Neural progenitor cell (in vitro differentiated cells): ENCODE measurements at places on chromosomes 16 and 17. TPM values are rescaled to one million over a fixed set of nuclear protein-coding genes. Genes with fewer than 3 reads are reported as not detected.
A peak's percentile ranks its signal among the peaks of the same experiment; 100 is the strongest.

Gene SPATA22
- not detected in 2 replicates for total RNA-seq

GRCh38 chr17:58352596-58353388, 791 bp upstream of the SUPT4H1 start:
- peak; percentile 81 for DNase-seq

Gene CES5A
- total RNA-seq: not detected in 2 replicates

GRCh38 chr16:12546918-12547607, 256.6 kb downstream of the CPPED1 start:
- DNase-seq: no peak

DNA sequence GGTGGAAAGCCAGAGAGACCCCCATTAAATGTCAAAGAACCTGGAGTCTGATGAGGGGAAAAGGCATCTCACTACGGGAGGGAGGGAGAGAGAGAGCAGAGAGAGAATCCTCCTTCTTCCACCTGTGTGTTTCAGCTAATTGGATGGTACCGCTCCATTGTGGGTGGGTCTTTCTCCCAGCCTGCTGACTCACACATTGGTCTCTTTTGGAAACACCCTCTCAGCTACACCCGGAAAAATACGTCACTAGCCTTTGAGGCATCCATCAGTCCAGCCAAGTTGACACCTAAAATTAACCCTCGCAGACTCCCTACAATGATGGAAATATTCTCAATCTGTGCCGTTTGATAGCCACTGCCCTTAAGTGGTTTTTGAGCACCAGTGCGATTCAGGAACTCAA, 100.4 kb downstream of the ELAC2 start:
- no peak for DNase-seq

- DNase-seq: no peak
Observed at GRCh38 chr16:17371299-17371698, 99.5 kb downstream of the XYLT1 start.

DNA sequence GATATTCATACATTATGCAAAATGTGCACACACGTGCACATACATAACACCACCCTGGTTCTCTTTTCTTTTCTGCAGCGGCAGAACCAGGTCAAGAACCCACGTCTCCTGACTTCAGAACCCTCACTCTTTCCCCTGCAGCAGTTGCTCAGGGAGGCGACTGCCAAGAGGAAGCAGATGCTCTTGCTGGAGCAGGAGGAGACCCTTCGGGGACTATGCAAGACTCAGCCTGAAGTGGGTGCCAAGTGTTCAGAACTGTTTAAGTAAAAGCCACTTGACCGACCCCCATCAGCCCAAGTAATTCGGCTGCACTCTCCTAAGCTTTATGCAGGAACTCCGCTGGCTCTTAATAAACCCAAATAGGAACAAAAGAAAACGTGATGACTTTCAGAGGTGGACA, 193.8 kb downstream of the SLC39A11 start:
- no peak for DNase-seq

Gene RNU2-1
- total RNA-seq: not detected in 2 replicates

Gene KRTAP9-2
- not detected in 2 replicates for total RNA-seq

- DNase-seq: no peak
Observed at GRCh38 chr16:19696328-19696727, 21.7 kb downstream of the KNOP1 start.

- no peak for DNase-seq
Observed at GRCh38 chr17:36593656-36594316, 2.1 kb downstream of the DHRS11 start.

GRCh38 chr16:27849621-27850020, 213.9 kb downstream of the GSG1L start:
- DNase-seq: no peak

GRCh38 chr17:72370819-72371218, 250.0 kb downstream of the SOX9 start:
- no peak for DNase-seq

Gene CD300E
- total RNA-seq: not detected in 2 replicates

DNA sequence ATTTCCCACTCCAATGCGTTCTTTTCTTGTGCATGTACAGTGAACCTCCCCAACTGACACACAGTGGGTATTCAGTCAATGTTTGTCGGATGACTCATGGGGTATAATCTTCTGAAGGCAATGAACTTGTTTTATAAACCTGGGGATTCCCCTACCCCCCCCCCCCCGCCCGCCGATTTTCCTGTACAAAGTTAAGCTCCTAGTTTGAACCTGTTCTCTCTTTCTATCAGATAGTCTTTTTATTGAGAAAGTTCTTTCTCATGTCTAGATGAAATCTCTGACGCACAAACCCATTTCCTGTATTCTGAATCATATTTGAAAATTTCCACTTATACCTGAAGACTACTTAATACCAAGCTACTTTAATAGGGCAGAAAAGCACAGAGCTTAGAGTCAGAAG, 338.3 kb downstream of the CA10 start:
- no peak for DNase-seq

GRCh38 chr16:12405089-12405488, 398.6 kb downstream of the CPPED1 start:
- DNase-seq: no peak

Gene ACSM3
- 2.9 and 3.8 TPM in 2 replicates for total RNA-seq

Gene SPAG9
- 89.7 and 99.5 TPM in 2 replicates for total RNA-seq

GRCh38 chr17:48584223-48584741, 5.8 kb downstream of the HOXB3 start:
- DNase-seq: no peak

Gene ANKRD40CL
- total RNA-seq: not detected in 2 replicates

GRCh38 chr16:53773150-53773846, 69.3 kb downstream of the FTO start:
- DNase-seq: peak; percentile 70

DNA sequence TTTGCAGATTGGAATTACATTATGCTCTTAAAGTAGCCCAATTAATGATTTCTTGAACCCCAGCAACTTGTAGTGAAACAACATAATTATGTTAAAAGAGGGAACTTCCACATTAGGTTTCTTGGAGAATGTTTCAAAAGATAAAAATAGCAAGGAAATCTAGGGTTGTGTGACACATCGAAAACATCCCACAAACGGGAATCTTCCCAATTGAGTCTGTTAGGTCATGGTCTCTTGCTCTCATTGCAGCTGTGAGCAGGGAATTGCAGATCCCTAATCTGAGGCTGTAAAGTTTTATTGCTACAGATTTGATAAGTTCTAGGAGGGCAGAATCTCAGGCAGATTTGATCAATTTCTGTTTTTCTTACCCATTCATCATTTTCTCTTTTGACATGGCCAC, 6.7 kb upstream of the LPO start:
- DNase-seq: no peak

DNA sequence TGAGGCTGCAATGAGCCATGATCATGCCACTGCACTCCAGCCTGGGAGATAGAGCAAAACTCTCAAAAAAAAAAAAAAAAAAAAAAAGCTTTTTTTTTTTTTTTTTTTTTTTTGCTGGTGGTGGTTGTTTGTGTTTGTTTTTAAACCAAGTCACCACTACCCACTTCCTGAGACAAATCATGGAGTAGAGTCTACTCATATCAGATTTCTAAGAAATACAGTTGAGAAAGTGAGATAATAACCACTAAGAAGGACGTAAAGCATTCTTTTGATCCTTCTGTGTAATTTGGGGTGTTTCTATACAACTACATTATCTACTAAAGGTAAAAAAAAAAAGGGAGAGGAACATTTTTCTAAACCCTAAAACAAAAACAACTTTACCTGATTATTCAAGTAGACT, 38.0 kb downstream of the AXIN2 start:
- DNase-seq: no peak

DNA sequence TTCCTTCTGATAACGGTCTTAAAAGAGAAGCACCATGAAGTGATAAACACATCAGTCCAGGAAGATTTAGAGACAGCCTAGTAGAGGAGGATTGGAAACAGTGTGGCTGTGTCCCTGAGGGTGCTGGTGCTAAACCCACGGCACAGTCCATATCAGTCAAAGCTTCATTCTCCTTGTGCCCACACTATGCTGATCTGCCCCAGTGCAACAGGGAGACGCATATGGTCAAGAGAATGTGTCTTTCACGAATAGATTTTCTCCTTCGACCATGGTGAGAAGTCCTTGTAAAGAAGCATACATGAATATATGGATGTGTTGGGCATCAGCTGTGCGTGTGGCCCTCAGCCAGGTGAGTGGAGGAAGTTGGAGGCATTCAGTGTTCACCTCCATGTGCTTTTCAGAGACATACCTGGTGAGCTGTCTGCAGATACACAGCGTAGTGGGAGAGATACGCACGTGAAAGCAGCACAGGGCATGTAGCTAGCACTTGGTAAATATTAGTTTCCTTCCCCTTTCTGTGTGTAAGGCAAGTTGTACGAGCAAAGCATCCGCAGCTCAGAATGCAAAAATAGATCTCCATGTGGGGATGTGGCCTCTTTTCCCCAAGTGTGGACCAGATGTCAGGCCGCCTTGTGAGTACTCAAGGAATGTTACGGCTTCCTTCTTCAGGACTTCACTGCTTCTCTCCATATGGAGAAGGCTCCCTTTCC, 29.4 kb downstream of the HLF start:
- no peak for DNase-seq

Gene HOXB4
- total RNA-seq: not detected in 2 replicates

Gene KIF18B
- 15.1 and 46.0 TPM in 2 replicates for total RNA-seq

DNA sequence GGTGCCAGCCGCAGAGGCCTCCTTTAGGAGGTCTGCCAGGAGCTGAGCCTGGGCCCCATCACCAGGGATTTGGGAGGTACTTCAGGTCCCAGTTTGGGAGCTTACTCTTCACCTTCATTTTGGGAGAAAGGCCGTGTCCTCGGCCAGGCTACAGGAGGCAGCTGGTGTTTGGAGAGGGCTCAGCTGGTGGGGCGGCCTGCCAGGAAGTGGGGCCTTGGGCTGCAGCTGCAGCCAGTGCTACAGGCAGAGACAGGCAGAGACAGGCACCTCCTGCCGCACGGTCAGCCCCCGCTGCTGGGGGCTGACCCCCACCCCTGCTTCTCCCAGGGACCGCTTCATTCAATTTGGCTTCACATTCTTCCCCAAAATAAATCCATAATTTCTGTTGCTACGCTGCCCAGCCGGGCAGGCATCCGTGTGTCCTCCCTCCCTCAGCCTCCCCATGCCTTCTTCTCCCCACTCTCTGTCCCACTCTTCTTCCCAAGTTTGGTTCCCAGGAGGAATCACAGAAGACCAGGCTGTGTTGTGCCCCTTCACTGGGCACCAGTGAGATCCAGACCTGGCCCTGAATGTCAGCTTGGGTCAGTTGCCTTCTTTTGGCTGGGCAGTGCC, 6.1 kb downstream of the TMEM235 start:
- DNase-seq: no peak

DNA sequence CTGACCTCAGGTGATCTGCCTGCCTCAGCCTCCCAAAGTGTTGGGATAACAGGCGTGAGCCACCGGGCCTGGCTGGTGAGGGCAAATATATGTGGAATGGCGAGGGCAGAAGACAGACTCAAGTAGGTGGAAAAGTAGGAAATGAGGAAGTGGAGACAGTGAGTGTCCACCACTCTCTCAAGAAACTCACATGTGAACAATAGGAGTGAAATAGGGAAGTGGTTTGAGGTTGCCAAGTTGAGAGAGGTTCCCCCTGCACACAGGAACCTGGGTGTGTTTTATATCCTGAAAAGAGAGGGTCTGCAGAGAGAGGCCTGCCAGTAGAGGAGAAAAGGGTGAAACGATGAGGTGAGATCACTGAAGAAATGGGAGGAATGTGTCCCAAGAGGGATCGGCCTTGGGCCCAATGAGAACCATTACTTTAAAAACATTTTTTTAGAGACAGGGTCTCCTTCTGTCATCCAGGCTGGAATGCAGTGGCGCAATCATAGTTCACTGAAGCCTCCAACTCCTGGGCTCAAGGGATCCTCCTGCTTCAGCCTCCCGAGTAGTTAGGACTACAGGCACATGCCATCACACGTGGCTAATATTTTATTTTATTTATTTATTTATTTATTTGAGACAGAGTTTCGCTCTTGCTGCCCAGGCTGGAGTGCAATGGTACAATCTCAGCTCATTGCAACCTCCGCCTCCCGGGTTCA, 17.1 kb upstream of the CORO1A start:
- DNase-seq: no peak

Gene LRRC37A2
- 13.9 and 16.3 TPM in 2 replicates for total RNA-seq

DNA sequence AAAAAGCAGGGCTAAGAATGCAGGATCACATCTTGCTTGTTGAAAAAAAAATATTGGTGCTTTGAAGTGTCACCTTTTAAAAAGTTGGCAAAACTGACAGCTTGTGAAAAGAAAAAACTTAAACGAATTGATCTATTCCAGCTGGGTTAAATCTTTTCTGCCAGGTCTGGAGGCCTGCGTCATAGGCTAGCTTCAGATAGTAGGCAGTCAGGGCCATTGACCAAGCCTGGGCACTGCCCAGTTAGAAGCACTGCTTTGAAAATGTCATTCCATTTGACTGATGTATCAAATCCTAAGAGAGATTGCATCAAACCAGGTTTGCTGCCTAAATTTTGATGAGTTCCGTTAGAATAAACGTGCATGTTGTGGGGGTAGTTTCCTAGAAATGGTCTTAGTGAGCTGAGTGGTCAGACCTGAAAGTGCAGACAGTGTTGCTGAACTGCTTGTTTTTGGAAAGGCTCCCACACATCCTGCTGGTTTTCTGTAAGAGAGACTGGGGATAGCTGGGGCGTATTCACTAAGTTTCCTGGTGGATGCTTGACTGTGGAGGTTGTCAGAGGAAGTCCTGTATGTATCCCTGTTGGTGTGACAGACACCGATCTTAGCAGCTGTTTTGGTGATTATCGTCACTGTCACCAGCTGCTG, 38.8 kb downstream of the NUP88 start:
- DNase-seq: no peak

DNA sequence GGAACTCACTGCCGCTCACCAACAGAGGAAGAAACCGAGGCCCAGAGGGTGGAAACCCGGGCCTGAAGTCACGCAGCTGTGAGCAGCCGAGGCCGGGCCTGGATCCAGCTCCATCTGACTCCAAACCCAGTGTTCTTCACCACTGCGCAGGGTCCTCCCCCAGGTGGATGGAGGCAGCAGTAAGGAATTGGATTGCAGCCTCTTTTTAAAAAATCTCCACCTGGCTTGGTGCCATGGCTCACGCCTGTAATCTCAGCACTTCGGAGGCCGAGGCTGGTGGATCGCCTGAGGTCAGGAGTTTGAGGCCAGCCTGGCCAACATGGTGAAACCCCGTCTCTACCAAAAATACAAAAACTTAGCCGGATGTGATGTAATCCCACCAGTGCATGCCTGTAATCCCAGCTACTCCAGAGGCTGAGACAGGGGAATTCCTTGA, 177.2 kb downstream of the FOXL1 start:
- no peak for DNase-seq

DNA sequence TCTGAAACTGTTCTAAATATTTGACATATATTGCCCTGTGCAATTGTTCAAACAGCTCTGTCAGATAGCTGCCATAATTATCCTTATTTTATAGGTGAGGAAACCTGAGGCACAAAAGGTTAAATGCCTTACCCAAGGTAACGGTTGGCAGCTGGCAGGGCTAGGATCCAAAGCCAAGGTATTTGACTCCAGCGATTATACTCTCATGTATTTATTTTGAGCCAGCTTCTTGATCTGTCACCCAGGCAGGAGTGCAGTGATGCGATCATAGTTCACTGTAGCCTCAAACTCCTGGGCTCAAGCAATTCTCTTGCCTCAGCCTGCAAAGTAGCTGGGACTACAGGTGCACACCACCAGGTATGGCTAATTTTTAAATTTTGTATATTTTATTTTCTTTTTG, 7.2 kb downstream of the ENO3 start:
- no peak for DNase-seq

Gene SMCR8
- total RNA-seq: 8.9 and 11.9 TPM in 2 replicates
